Activated naive CD4-positive, alpha-beta T cell (primary cell): ENCODE measurements at places on chromosomes 12 and 14.

DNA sequence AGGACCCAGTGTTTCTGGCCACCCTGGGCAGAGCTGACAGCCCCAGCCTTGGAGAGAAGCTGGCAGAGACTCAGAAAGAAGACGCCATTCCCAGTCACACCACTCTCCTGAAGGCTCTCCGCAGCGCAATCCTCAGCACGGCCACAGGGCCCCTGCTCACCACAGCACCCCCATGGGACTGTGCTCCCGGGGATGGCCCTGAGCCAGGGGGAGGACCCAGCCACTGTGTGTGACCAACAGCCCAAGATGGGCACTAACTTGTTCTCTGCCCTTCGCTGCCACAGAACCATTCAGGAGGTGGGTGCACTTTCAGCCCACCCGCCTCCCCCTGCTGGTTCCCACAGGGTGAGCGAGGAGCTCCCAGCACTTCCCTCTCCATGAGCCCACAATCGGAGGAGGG is 57.1 kb downstream of the CCNK start:
- no peak for DNase-seq

GRCh38 chr12:131413471-131413870 is 297.4 kb upstream of the SFSWAP start:
- DNase-seq, result no peak

DNA sequence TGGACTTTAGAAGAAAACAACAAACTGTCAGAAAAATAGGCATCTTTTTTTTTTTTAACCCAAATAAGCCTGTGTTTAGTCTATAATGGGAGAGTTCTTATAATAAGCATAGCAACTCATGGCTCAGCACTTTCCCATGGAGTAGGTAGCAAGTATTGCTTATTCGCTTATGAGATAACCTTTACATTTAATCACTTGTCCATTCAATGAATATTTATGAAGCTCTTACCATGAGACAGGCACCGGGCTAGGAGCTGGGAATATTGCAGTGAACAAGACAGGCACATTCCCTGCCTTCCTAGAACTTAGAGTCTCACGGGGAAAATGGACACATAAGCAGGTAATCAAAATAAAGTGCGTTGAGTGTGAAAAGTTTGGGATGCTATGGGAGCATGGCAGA is 10.0 kb upstream of the DCP1B start:
- no peak for DNase-seq

- no peak for DNase-seq
Observed at GRCh38 chr12:2884810-2885209, 5.9 kb upstream of the TULP3 start.

- DNase-seq, result no peak
Observed at GRCh38 chr14:87111126-87111525, 881.9 kb downstream of the GALC start.
